ENCODE measurements at places on chromosomes 7 and 10.

- no peak for DNase-seq
Measured at GRCh38 chr10:32489901-32490300, 44.0 kb downstream of the CCDC7 start.

GRCh38 chr10:30111340-30112022 lies 52.1 kb upstream of the JCAD start:
- no peak for DNase-seq

DNA sequence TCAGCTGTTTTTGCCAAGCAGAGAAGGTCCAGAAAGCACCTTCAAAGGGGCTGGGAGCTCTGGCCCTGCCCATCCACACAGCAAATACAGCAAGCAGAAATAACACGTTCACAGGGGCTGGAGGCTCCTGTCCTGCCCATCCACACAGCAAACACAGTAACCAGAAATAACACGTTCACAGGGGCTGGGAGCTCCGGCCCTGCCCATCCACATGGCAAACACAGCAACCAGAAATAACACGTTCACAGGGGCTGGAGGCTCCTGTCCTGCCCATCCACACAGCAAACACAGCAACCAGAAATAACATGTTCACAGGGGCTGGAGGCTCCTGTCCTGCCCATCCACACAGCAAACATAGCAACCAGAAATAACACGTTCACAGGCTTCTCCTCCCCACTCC lies 558.1 kb downstream of the PTPRN2 start:
- DNase-seq: no peak

GRCh38 chr7:5234852-5235831 lies 45.1 kb downstream of the WIPI2 start:
- no peak for DNase-seq

GRCh38 chr10:77756319-77757232 lies 119.0 kb upstream of the KCNMA1 start:
- no peak for DNase-seq

GRCh38 chr7:96076350-96076707 lies 245.6 kb downstream of the SLC25A13 start:
- DNase-seq: no peak

- DNase-seq: no peak
Measured at GRCh38 chr7:41586931-41587640, 115.8 kb downstream of the INHBA start.

Data from stimulated activated CD8-positive, alpha-beta memory T cell treated with anti-CD3 and anti-CD28 coated beads, Interleukin-7, amount 100 ng/mL, for 1 hour (primary cell).